ENCODE measurements at places on chromosomes 11 and 22. TPM values are rescaled to one million over a fixed set of nuclear protein-coding genes. Genes with fewer than 3 reads are reported as not detected.
A peak's percentile ranks its signal among the peaks of the same experiment; 100 is the strongest.

EML3 gene
- total RNA-seq, result 69.3 TPM

DNA sequence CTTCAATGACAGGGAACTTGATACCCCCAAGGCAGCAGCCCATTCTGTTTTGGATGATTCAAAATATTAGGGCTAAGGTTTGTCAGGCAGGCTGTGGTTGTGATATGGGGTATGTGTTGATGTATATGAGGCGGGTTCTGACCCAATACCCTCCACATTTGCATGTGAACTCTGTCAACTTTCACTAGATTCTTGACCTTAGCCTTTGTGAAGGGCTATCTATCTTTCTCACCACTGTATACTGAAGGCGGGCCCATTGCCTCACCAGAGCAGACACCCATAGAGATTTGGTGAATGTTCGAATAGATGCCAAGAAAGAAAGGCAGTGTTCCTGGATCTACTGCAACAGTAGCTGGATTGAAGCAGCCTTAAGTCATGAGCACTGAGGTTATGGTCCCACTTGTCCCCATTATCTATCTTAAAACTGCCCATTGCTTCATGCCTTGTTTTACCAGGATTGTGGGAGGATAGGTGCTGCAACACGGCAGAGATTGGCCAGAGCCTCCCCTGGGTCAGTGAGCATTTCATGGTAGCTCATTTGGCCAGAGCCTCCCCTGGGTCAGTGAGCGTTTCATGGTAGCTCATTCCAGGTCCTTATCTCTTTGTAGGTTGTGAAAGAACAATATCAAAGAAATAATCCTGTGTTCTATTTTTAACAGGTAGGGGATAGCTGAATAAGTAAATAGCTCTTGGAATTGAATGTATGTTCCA is 399.6 kb downstream of the TMEM135 start:
- no peak for DNase-seq
- no peak overlapping the region for H3K4me3 ChIP-seq
- no peaks in the 10 kb centered on the region for H3K4me1 ChIP-seq
- H3K27me3 ChIP-seq, result no peaks in the 10 kb centered on the region
- no peaks in the 10 kb centered on the region for H3K36me3 ChIP-seq
- no peak overlapping the region for H3K27ac ChIP-seq

PRDM11 gene
- 15.1 TPM for total RNA-seq

DNA sequence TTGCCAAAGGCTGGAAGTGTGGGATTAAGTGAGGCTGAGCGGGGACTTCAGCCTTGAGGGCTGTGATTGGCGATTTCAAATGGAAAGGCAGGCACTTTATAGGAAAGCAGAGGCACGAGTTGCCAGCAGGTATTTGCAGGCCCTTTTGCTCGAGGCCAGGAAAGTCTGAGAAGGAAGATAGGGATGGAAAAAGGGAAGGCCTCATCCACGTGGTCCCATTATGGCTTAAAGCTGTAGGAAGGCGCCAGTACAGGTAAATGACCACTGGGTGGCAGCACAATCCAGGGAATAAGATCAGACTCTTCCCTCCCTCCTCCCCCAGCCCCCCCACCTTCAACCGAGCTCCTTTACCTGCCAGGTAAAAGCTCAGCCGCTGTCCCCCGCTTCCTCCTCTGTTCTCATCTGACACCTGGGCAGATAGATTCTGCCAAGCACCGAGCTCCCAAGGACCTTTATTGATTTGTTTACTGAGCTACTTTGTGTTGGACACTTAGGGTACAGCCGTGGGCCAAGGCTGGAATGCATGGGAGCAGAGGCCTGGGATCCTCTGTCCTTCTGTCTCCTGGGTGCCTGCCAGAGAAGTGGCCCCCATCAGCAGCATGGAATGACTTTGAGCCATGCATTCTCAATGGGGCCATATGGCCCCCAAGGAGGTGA is 7.5 kb downstream of the P2RX3 start:
- H3K36me3 ChIP-seq, result no peaks in the 10 kb centered on the region
- peaks cover 9% of the 10 kb centered on the region for H3K4me1 ChIP-seq
- DNase-seq, result peak; percentile 76
- H3K27me3 ChIP-seq, result no peaks in the 10 kb centered on the region
- H3K4me3 ChIP-seq, result no peak overlapping the region

GRCh38 chr11:63698976-63699733 is 17.9 kb downstream of the RTN3 start:
- H3K4me1 ChIP-seq, result peaks cover 15% of the 10 kb centered on the region
- H3K27ac ChIP-seq, result no peak overlapping the region
- no peaks in the 10 kb centered on the region for H3K27me3 ChIP-seq
- DNase-seq, result no peak
- no peak overlapping the region for H3K4me3 ChIP-seq
- no peaks in the 10 kb centered on the region for H3K36me3 ChIP-seq

DNA sequence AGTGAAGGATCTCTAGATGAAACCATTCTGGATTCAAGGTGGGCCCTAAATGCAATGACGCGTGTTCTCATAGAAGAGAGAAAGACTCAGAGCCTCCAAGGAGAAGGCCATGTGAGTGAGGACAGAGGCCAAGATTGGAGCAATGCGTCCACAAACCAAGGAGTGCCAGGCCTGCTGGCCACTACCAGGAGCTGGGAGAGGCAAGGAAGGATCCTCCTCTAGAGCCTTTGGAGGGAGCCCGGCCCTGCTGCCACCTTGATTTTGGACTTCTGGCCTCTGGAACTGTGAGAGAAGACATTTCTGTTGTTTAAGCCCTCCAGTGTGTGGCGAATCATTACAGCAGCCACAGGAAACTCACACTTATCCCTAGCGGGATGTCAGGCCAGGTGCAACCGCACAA is 52.7 kb upstream of the SHANK2 start:
- DNase-seq, result no peak
- no peaks in the 10 kb centered on the region for H3K4me1 ChIP-seq
- H3K27me3 ChIP-seq, result peaks cover 3% of the 10 kb centered on the region
- H3K4me3 ChIP-seq, result no peak overlapping the region

- H3K36me3 ChIP-seq, result no peaks in the 10 kb centered on the region
- peak within 1 kb of the TSS; percentile 54 for H3K4me3 ChIP-seq
- no peak within 1 kb of the TSS for H3K27ac ChIP-seq
- peak; percentile 57 for DNase-seq
- H3K27me3 ChIP-seq, result peaks cover 30% of the 10 kb centered on the region
These were observed at the start of gene YPEL4 for GRCh38 chr11:57649826-57650738. Gene YPEL4, minus strand, starts transcription at chr11:57649912. Its CDS starts 2,805 bp downstream, at chr11:57647107.
